Epithelial cell of proximal tubule (primary cell): ENCODE measurements at places on chromosomes 4 and X. TPM values are rescaled to one million over a fixed set of nuclear protein-coding genes. Genes with fewer than 3 reads are reported as not detected.

- no peak for DNase-seq
Observed at GRCh38 chr4:107472265-107472948, 247.6 kb downstream of the PAPSS1 start.

DNA sequence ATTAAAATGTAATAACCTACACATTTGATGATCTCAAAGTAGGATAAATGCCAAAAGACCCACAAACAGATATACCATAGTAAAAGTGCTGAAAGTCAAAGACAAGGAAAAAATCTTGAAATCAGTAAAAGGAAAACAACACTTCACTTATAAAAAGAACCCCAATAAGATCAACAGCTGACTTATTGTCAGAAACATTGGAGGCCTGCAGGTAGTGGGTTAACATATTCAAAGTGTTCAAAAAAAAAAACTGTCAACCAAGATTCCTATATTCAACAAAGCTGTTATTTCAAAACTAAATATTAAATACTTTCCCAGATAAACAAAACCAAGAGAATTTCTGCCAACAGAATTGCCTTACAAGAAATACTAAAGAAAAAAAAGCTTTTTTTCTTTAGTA, 347.1 kb downstream of the GUCY2F start:
- DNase-seq: no peak

DNA sequence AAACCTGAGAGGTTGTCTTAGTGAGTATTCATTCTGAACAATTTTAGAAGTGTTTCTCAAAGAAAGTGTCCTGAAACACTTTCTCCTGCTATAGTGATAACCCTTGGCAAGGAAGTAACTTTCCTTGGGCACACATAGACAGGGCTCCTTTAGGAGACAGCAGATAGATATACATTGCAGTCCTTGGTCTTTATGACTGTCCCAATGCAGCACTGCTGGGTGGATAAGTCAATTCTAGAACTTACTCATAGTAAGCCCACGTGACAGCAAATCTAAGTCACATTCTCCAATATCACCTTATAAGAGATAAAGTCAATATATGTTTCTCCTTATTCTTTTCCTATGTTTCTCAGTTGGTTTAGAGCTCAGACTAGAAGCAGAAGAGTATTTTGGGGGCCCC, 46.7 kb downstream of the GPRASP3 start:
- DNase-seq: no peak

GRCh38 chr4:66926687-66927086, 618.6 kb downstream of the CENPC start:
- DNase-seq: no peak

DNA sequence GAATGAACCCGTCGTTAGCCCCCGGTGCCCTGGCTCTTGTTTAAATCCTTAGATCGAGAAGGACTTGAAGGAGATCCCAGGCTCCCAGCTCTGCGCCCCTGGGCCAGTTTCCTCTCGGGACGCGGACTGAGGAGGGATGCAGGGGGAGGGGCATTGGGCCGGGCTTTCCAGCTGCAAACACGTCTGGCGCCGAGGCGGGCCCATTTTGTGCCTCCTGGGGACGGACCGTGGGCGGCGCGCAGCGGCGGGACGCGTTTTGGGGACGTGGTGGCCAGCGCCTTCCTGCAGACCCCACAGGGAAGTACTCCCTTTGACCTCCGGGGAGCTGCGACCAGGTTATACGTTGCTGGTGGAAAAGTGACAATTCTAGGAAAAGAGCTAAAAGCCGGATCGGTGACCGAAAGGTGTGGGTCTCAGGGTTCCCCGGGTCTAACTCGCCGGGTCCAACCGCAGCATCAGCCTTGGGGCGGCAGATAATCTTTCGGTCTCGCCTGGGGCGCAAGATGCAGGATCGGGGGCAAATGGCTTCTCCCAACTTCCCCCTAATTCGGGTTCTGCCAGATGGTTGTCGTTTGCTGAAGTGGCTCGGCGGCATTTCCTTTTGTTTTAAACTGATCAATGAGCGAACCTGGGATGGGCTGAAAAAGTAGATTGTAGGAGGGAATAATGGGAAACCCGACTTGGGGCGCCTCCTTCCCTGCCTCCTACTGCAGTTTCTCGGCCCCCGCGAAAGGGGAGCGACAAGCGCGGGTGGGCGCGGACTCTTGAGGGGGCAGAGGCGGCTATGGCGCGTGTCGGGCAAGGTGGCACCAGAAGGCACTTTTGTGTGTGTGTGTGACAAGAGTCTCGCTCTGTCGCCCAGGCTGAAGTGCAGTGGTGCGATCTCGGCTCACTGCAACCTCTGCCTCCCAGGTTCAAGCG, 2.9 kb downstream of the PDGFRA start:
- no peak for DNase-seq

- DNase-seq: no peak
Observed at GRCh38 chr4:89108091-89108490, 3.2 kb upstream of the TIGD2 start.

DNA sequence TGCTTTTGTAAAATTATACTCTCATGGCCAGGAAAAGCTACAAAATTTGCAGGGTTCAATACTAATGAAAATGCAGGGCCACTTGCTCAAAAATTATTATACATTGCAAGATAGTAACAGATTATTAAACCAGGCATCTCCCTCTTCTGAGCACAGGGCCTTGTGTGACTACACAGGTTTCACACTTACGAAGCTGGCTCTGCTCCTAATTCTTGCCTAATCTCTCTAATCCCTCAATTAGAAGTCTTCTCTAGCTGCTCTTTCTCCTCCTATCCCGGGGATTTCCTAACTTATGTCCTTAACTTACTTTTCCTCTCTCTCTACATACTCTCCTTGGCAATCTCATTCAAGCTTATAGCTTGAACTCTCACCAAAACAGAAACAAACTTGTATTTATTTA, 168.3 kb downstream of the AREG start:
- no peak for DNase-seq

GRCh38 chr4:183729430-183730328, 70.6 kb downstream of the TRAPPC11 start:
- DNase-seq: peak; percentile 79

GRCh38 chr4:150209140-150209829, 131.0 kb downstream of the DCLK2 start:
- no peak for DNase-seq

DNA sequence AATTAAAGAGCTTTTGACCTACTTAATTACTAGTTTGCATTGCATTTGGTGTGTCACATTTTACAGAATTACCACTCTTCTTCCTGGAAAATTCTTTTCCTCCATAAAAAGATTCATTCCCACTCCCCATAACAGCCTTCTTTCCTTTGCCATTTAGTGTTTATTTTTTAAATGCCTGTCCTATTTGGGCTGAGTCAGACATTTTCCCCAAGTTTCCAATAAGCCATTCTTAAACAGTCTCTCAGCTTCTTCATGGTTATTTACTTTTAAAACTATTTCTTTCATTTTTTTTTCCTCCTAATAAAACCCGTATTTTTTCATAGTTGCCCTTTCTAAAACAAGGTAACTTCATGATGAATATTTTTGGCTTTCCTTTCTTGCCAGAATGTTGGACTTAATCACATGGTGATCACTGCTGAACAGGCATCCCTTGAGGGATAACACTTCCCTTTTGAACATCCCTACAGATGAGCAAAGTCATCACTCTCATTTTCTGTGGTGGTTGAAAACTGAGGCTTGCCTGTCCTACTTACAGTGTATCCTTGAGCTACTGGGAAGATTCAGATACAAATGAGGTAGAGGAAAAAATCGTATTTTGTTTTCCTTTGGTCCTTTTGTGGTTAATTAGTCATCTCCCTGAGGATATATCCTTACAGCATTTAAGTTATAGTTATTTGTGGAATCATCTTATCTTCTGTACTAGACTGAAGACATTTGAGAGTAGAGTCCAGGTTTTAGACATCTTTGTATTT, 520.5 kb upstream of the NR3C2 start:
- no peak for DNase-seq

DNA sequence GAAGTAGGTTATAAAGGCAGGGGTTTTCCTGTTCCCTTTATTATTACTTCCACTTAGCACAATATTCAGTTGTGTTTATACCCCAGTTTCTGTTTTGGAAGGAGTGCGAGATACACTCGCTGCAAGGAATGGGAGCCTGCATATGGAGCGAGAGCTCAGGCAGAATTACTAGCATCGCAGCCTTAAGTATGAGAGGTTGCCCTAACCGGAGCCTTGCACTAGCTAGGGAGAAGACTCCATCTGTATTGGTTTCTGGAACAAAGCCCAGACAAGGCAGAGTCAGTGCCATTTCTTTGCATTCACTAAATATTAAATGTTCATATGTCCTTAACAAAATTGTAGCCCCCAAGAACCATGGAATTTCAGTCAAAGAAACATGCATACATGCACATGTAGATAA, 6.2 kb upstream of the DCTD start:
- DNase-seq: no peak

DNA sequence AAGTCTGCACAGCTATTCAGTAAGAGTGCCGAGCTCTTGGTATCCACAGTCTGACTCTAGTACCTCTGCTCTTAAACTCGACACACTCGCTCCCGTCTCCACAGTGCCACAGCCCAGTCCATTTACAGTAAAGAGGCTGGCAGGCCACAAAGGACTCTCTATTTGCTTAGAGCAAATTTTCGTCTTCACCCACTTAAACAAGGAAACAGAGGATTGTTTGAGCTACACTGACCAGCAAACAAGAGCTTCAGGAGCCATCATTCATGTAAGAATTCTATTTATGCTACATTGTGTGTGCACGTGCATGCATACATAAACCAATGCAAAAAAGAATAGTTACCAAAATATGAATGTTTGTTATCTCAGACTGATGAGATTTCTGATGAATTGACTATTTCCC, 290.2 kb downstream of the USP46 start:
- DNase-seq: no peak

- DNase-seq: no peak
Observed at GRCh38 chr4:65391814-65392213, 278.5 kb downstream of the EPHA5 start.

- no peak for DNase-seq
Observed at GRCh38 chr4:105181259-105181658, 34.6 kb downstream of the TET2 start.

DNA sequence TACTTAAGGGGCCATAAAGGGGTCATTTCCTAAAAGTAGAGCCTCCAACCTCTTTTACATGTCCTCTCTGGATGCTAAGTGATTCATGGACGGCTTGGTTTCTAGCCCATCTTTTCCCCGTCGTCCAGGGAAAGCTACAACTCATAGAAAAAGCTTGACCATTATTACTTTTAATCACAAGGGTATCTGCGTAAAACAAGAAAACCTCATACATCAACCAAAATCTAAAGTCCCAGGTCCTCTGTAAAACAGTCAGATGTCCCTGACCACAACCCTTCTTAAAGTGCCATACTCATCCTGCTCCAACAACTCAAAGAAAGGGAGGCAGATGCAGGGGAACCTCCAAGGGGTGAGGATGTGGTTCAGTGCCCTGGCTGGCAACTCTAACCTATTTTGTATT, 29.6 kb downstream of the ADGRA3 start:
- DNase-seq: no peak

DNA sequence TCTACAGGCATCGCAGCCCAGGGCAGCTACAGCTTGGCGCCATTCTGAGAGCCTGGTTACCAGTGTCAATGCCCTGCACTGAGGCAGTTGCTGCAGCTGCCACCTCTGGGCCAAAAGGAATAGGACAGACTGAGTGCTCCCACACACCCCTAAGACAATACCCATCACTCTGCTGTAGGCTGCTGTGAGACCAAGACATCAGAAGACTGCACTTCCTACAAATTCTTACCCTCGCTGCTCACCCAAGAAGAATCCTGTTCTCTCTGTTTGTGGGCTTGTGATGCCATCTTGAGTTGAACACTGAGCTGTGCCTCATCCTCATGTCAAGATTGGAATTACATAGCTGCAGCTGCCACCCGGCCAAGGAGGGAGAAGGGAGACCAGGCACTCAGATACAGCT, 1847.0 kb upstream of the PCDH10 start:
- no peak for DNase-seq

GRCh38 chr4:146638786-146639505, at the start of gene POU4F2:
Gene POU4F2, plus strand, starts transcription at chr4:146638893. Its CDS starts 248 bp downstream, at chr4:146639141.
- no peak for DNase-seq

GRCh38 chr4:107044170-107044569, 8.1 kb upstream of the DKK2 start:
- DNase-seq: no peak

- no peak for DNase-seq
Observed at GRCh38 chr4:20264688-20265087, 13.0 kb downstream of the SLIT2 start.

GRCh38 chr4:6320663-6321062, 51.0 kb downstream of the WFS1 start:
- DNase-seq: no peak

- no peak for DNase-seq
Observed at GRCh38 chrX:93932471-93933220, 258.6 kb downstream of the FAM133A start.

GRCh38 chr4:144208074-144208473, 67.6 kb upstream of the GYPA start:
- DNase-seq: no peak

DNA sequence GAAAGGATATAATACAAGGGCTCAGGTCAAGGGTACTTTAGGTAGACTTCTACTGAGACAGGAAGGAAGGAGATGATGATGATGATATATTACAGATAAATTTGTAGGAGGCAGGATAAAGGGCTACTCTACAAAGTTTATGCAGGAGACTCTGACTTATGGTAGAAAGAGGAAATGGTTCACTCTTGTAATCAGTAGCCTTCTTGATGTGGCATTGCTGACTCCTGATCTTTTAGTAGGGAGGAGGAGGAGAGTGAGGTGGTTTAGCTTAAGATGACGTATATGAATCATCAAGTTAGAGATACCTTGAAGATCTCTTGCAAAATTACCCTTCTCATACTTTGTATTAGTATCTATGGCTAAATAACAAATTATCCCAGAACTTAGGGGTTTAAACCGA, 4.7 kb downstream of the BLTP1 start:
- no peak for DNase-seq

GRCh38 chr4:127446427-127446885, 186.3 kb upstream of the INTU start:
- no peak for DNase-seq

- DNase-seq: no peak
Observed at GRCh38 chr4:1770245-1770644, 22.8 kb upstream of the FGFR3 start.

AMTN gene
- not detected in 2 replicates for total RNA-seq

NSUN7 gene
- total RNA-seq: 3.3 and 4.6 TPM in 2 replicates

MAGEC3 gene
- total RNA-seq: not detected in 2 replicates

NUP62CL gene
- 3.5 and 14.8 TPM in 2 replicates for total RNA-seq

ATRX gene
- total RNA-seq: 32.2 and 35.3 TPM in 2 replicates

POU3F4 gene
- total RNA-seq: under 0.01 TPM in 1 of 2 replicates, not detected in the other

CXCL1 gene
- total RNA-seq: 100 and 158 TPM in 2 replicates

TRAM1L1 gene
- total RNA-seq: 2.5 and 2.7 TPM in 2 replicates

PAGE5 gene
- total RNA-seq: not detected in 2 replicates

CXCL5 gene
- 32.3 and 79.5 TPM in 2 replicates for total RNA-seq

PF4V1 gene
- not detected in 2 replicates for total RNA-seq

GPR78 gene
- not detected in 2 replicates for total RNA-seq

AR gene
- 0.40 TPM in 1 of 2 replicates, not detected in the other for total RNA-seq

UCP1 gene
- total RNA-seq: 0.43 TPM in 1 of 2 replicates, not detected in the other

NEXMIF gene
- total RNA-seq: under 0.01 and 0.07 TPM in 2 replicates
